ENCODE measurements at places on chromosomes 3 and 15. TPM values are rescaled to one million over a fixed set of nuclear protein-coding genes. Genes with fewer than 3 reads are reported as not detected.

EIF2A gene
- total RNA-seq, result 79.0 TPM

CDCP1 gene
- total RNA-seq, result 3.2 TPM

USP13 gene
- 7.7 TPM for total RNA-seq

CGNL1 gene
- total RNA-seq, result 0.51 TPM

GRCh38 chr3:97655971-97656370 lies 108.6 kb upstream of the ARL6 start:
- H3K27me3 ChIP-seq, result no peaks in the 10 kb centered on the region
- H3K27ac ChIP-seq, result no peak overlapping the region
- no peaks in the 10 kb centered on the region for H3K4me1 ChIP-seq
- no peak for DNase-seq

DNA sequence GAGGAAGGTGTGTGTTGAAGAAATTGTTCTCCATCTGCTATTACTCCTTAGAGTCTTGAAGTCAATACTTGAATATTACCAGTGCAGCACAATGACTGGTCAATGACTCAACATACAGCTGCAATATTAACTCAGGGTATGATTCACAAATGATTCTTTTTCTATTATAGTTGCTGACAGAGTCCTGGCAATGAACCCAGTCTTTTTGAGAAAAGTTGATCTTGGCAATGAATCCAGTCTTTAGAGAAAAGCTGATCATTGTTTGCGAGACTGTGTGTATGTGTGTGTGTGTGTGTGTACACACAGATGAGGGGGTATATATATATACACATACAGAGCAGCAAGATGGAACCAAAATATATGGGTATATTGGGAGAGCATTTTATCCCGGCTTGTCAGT lies 315.1 kb downstream of the ZNF385D start:
- no peak overlapping the region for H3K27ac ChIP-seq
- no peak overlapping the region for H3K4me3 ChIP-seq
- no peak for DNase-seq
- no peaks in the 10 kb centered on the region for H3K4me1 ChIP-seq

DNA sequence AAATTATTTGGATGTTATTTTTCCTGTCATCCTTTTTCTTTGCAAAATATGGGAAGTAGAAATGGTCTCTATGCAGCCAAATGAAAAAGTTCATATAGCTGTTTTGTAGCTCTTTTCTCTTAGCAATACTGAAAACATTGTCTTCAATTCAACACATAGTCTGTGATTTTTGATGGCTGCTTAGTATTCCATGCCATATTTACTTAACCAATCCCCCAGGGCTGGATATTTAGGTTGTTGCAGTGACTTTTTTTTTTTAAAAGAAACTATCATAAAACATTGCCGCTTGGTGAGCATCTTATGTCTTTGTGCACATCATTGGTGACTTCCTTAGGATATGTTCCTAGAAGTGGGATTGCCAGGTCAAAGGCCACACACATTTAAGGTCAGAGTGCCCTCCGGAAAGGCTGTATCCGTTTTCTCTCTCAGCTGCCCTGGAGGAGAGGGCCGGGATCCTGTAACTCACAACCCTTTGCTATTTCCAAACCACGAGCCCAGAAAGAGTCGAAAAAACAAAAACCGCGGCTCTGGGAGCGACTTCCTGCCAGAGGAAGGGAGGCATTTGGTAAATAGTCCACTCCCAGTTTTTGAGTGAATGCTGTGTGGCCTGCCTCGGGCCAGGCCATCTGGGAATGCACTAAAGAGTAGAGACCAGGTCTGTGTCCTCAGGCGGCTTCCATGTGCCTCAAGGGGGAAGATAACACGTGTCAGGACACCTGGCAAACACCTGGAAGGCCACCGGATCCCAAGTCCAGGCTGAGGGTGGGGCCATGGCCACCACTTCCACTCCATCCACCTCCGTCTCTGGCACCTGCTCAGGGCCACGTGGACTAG lies 41.9 kb downstream of the SMAD6 start:
- no peaks in the 10 kb centered on the region for H3K36me3 ChIP-seq
- H3K27me3 ChIP-seq, result no peaks in the 10 kb centered on the region
- peak overlapping the region; percentile 53 for H3K27ac ChIP-seq
- peaks cover 18% of the 10 kb centered on the region for H3K4me1 ChIP-seq
- DNase-seq, result no peak

- no peak overlapping the region for H3K4me3 ChIP-seq
- no peak overlapping the region for H3K27ac ChIP-seq
- no peaks in the 10 kb centered on the region for H3K36me3 ChIP-seq
- DNase-seq, result no peak
- no peaks in the 10 kb centered on the region for H3K27me3 ChIP-seq
These were observed 69.9 kb downstream of the TBC1D5 start for GRCh38 chr3:17672506-17672905.

Data from spleen (tissue), 13 donors.